ENCODE measurements at places on chromosomes 11 and 22.

- no peak for DNase-seq
Measured at GRCh38 chr22:22867996-22868715, 19.5 kb upstream of the IGLL5 start.

- DNase-seq = peak; percentile 66
Measured at GRCh38 chr11:126518071-126518971, 162.8 kb downstream of the ST3GAL4 start.

- DNase-seq = peak; percentile 75
Measured at GRCh38 chr22:38240734-38241252, 32.0 kb downstream of the TMEM184B start.

DNA sequence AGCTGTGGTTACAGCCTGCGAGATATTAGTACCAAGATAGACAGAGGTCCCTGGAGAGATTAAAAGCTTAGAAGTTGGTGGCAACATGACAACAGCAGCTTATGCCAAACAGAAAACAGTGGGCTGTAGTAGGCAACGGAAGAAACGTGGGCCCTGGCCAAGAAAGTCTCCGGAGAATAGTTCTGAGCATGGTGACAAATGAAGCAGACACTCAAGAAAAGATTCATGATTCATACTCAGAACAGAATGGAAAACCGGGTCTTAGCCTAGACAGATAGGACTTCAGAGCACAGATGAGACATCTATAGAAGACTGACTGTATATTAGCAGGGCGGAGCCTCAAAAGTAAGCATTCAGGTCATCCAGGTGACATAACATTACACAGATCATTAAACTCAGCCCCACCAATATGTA lies 727.4 kb downstream of the ETS1 start:
- no peak for DNase-seq

GRCh38 chr11:78339483-78339882 lies 78.1 kb downstream of the GAB2 start:
- no peak for DNase-seq

- DNase-seq = no peak
Measured at GRCh38 chr22:20533879-20534265, 26.5 kb downstream of the MED15 start.

GRCh38 chr11:8831861-8832260 lies 79.1 kb upstream of the AKIP1 start:
- DNase-seq = no peak

- no peak for DNase-seq
Measured at GRCh38 chr11:105245781-105246315, 106.3 kb upstream of the CARD18 start.

DNA sequence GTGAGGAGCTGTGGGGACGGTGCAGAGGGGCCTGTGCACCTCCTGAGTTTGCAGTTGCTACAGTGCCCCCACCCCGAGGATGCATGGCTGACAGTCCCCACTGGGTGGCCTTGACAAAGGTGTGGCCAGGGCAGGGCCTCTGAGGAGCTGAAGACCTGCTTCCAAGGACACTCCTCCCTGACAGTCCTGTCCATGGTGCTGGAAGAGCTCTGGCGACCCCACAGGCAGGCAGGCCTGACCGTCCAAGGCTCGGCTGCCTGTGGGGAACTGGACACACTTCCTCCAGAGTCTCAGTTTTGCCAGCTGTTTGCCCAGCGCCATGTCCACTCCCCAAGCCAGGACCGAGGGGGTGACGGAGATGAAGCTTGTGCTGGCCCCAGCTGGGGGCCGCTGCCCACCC lies 32.7 kb downstream of the BRSK2 start:
- no peak for DNase-seq

- DNase-seq = no peak
Measured at GRCh38 chr22:26236991-26237390, 67.7 kb downstream of the SEZ6L start.

DNA sequence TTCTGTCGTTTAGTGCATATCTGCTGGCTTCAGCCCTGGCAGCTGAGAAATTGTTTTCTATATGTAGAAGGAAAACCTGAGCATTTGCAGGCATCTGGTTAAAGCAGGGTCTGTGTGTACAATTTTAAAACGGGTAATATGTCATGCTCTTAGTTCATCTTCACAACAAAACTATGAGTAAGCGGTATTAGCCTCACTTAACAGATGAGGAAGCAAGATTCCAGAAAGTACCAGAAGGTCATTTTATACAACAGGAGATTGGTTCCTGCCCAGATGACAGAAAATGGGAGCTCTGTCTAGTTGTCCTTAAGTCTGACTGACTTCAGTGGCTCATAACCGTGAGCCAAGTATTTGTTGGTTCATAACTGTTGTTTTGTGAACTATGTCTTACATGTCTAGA lies 1.1 kb downstream of the TIMM10B start:
- DNase-seq = no peak

- DNase-seq = no peak
Measured at GRCh38 chr11:43547430-43547831, 133.1 kb upstream of the HSD17B12 start.

DNA sequence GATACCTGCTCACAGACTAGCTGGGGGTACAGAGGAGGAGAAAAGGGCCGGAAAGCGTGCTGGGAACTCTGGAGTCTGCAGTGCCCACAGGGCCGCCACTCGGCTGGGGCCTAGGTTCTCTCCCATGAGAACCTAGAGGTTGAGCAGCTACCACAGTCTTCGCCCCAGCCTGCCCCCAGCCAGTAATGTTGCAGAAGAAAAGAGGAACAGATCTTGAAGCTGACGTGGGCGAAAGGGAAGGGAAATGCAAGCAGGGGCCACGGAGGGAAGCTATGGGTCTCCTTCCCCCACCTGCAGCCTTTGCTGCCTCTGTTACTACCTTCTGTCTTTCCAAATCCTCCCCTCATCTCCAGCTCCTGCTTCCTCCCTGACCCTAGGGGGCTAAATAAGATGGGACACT lies 28.8 kb upstream of the P2RY2 start:
- no peak for DNase-seq

DNA sequence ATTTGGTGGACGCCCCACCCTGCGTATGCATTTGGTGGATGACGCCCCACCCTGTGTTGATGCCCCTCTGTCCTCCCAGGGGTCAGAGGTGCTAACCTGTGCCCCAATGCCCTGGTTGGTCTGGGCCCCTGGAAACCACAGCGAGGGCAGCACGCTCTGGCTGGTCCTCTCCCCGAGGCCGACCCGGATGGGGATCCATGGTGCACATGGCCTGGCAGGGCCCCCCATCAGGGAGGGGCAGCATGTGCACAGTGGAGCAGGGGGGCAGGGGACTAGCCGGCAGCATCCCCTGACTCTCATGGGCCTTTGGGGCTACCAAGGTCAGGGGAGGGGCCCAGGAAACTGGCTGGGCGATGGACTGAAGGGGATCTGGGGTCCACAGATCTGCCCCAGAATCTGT lies 7.6 kb upstream of the MUC5AC start:
- DNase-seq = no peak

- DNase-seq = no peak
Measured at GRCh38 chr11:29562183-29562582, 454.6 kb downstream of the KCNA4 start.

GRCh38 chr22:40199223-40199622 lies 21.5 kb downstream of the TNRC6B start:
- no peak for DNase-seq

- no peak for DNase-seq
Measured at GRCh38 chr11:5288108-5288905, 13.4 kb downstream of the OR51B4 start.

DNA sequence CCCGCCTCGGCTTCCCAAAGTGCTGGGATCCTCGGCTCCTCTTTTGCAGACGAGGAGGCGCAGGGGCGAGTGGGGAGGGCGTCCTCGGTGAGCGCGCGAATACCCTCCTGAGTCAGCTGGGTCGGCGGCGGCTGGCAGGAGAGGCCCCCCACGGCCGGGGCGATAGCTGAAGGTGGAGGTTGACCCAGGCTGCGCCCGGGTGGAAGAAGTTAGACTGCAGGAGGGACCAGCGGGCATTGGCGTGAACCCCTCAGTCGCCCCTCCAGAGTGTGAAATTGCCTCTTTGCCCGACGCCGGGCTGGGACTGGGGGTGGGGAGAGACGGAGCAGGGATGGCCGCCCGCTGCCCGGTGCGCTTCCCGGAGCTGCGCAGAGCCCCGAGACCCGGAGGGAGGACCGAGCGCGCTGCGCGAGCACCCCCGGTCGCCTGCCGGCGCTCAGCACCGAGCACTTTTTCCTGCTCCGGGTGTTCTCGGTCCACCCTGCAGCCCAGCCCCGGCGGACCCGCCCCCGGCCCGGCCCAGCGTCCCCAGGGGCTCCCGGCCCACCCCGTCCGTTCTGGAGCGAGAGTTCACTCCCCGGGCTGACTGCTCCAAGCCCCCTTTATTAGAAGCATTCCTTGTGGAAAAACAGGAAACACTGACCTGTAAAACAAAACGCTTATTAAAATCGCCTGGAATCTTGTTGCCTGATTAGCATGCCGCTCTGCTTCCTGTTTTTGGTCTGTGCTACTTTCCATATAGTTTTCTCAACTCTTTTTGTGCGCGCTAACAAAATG lies 13.7 kb upstream of the CPT1A start:
- DNase-seq = peak; percentile 66

DNA sequence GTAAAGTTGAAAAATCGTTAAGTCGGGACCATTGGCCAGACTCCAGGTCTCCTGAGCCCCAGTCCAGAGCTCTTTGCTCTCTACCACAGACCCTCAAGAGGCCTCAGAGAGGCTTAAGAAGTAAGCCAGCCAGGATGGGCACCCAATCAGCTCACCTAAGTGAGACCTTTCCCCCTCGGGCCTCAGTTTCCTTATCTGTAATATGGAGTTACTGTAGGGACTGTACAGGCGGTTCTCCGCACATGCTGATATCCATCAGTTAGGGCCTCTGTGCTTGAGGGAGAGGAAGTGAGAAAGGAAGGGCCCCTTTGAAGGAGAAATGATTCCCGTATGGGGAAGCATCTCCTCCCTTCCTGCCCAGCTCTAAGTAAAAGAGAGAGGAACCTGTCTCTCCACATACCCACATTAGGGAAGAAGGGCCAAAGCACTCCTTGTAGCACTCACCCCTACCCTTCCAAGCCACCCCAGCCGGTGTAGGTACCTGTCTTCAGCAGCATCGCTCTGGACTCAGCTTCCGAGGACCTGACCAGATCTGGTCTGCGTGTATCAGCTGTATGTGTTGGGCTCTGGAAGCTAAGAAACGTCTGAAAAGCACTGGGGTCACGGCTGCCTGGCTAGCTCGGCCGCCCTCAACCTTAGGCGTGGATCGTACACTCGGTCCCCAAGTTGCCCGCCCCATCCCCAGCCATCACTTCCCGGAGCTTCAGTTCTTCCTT lies 653 bp downstream of the NAGA start:
- DNase-seq = no peak

GRCh38 chr11:126134461-126135155 lies 71.9 kb upstream of the CDON start:
- no peak for DNase-seq

DNA sequence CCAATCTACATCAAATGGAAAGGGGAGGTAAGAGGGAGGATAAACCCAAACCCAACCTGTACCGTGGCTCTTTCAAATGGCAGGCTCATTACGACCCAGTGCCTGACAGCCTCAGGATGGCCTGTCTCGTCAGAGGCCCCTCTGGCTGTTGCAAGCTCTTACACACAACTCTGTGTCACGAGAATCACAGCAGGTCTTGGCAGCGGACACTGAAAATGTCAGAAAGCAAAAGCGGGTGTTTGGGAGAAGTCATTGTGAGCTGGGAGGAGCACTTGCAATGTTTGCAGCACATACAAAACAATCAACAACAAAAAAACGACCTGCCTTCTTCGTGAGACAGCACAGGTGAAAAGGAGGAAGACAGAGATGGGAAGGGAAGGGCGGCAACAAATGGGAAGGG lies 248.1 kb downstream of the OPCML start:
- DNase-seq = no peak

DNA sequence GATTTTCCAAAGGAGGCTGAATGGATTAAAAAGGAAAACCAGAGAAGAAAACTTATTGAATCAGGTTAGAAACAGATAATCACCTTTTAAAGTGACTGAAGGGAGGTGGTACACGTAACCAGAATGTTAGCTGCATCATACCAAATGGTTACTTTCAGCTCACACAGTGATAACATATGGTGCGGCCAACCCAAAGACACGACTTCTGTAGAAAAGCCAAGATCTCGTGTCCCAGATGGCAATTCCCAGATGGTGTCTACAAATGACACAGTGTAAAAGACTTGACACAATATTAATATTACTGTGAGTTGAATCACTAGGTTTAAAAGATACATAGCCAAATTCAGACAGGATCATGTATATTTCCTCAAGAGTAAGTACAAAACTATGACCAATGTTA lies 5.2 kb downstream of the PPP2R1B start:
- no peak for DNase-seq
